ENCODE measurements at places on chromosomes 3 and 15.

GRCh38 chr3:173238091-173238490 lies 97.1 kb upstream of the SPATA16 start:
- DNase-seq: no peak

- DNase-seq: no peak
These were observed 52.0 kb upstream of the CORO2B start for GRCh38 chr15:68526784-68527183.

DNA sequence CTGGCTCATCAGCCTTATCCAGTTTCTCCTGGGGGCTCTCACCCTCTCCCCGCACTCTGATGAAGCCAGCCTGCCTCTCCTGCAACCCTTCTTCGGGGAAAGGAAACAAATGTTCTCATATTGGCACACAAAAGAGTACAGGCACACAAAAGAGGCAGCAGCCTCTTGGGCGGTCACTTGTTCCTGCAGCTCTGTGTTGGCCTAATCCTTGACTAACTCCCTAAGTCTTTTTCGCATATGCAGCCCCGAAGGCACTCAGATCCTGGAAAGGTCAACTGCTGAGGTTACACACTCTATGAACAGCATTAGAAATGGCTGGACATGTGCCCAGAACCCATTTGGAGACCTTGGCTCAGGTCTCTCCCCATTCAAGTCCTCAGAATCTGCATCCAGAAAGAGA lies 7.4 kb upstream of the CAMP start:
- DNase-seq: no peak

GRCh38 chr15:100339999-100340398 lies 1.8 kb downstream of the ADAMTS17 start:
- no peak for DNase-seq

DNA sequence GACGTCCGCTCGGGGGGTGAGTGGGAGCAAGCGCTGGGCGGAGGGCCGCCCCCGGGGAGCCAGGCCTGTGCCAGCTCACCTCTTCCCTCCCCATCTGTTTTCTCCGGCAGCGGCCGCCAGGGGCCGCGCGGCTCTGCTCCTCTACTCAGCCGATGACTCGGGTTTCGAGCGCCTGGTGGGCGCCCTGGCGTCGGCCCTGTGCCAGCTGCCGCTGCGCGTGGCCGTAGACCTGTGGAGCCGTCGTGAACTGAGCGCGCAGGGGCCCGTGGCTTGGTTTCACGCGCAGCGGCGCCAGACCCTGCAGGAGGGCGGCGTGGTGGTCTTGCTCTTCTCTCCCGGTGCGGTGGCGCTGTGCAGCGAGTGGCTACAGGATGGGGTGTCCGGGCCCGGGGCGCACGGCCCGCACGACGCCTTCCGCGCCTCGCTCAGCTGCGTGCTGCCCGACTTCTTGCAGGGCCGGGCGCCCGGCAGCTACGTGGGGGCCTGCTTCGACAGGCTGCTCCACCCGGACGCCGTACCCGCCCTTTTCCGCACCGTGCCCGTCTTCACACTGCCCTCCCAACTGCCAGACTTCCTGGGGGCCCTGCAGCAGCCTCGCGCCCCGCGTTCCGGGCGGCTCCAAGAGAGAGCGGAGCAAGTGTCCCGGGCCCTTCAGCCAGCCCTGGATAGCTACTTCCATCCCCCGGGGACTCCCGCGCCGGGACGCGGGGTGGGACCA lies 632 bp upstream of the CRELD1 start:
- DNase-seq: peak; percentile 83

DNA sequence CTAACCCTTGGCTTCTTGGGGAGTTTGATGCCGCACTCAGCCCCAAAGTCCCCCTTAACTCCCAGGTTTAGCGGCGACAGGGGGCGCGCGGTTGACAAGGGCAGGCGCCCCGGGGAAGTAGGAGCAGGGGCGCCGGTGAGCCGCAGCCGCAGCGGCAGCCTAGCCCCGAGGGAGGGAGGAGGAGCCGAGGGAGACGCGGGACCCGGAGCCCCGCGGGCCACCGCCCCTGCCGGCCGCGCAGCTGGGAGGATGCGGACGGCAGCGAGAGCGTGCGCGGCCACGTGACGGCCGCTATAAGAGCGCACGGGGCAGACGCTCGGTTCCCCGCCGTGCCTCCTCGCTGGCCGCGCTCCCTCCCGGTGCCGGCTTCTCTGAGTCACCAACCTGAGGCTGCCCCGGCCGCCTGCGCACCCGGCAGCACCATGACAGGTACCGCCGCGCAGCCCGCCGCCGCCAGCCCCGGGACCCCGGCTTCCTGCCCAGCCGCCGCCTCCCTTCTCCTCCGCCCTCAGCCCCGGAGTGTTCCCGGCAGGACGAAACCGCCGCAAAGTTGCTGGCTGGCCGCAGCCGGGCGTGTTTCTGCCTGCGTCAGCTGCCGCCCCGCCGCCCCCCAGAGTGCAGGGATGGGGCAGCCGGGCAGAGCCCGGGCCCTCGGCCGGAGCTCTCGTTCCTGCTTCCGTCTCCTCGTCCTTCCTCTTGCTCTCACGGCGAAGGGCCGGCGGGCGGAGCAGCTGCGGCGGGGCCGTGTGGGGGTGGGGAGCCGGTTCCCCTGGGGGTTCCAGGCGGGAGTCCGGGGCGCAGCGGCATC lies at the start of gene GYG1:
Gene GYG1, plus strand, starts transcription at position 322 of the 808 bp plus-strand sequence. Its CDS starts 101 bp downstream, at position 423.
- DNase-seq: peak; percentile 89

GRCh38 chr15:95025924-95026728 lies 794.8 kb downstream of the MCTP2 start:
- peak; percentile 42 for DNase-seq

DNA sequence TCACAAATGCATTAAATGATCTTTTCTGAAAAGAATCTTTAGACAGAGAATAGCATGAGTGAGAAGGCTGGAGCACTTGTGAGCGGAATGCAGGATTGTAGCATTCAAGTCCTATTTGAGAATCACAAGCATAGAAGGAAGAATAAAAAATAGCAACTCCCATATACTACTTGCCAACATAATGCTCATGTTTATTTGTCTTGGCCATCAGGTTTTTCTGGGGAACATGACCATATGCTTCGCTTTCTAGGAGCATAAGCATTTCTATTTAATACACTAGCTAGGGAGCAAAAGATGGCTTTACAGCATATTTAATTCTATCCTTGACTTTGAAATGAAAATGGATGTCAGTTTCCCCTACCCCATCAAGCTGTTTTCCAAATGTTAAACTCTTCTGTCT lies 170.3 kb upstream of the MITF start:
- no peak for DNase-seq

DNA sequence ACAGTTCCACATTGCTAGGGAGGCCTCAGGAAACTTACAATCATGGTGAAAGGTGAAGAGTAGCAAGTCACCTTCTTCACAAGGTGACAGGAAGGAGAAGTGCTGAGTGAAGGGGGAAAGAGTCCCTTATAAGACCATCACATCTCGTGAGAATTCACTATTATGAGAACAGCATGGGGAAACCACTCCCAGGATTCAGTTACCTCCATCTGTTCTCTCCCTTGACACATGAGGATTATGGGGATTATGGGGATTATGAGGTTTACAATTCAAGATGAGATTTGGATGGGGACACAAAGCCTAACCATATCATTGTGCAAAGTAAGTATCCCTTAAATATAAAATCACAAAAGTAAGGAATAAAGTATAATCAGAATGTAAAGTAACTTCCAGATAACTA lies 375.9 kb upstream of the NAALADL2 start:
- no peak for DNase-seq

DNA sequence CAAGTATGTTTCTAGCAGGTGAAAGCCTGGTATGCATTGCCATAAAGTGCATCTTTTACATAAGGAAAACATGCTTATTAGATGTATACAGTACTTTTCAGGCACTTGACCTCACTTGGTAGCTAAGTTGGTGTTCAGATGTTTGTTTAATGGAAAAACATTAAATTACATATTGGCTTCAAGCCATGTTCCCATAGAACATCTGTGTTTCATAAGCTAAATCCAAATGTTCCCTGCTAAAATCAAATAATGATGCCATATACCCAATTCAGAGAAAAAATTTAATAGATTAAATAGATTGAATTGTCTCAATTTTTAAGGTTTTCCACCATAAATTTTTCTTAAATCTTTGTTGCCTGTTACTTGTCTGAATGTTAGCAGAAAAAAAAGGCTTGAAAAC lies 19.1 kb upstream of the RPL22L1 start:
- no peak for DNase-seq

GRCh38 chr3:121436641-121437040 lies 109.1 kb downstream of the POLQ start:
- DNase-seq: peak; percentile 56

GRCh38 chr15:39247574-39247973 lies 333.3 kb upstream of the THBS1 start:
- DNase-seq: no peak

- DNase-seq: no peak
These were observed 57.0 kb downstream of the ARHGEF26 start for GRCh38 chr3:154178172-154178571.

- no peak for DNase-seq
These were observed 308.9 kb downstream of the CTNNB1 start for GRCh38 chr3:41508063-41508696.

GRCh38 chr3:73315706-73316105 lies 254.2 kb downstream of the EBLN2 start:
- no peak for DNase-seq

DNA sequence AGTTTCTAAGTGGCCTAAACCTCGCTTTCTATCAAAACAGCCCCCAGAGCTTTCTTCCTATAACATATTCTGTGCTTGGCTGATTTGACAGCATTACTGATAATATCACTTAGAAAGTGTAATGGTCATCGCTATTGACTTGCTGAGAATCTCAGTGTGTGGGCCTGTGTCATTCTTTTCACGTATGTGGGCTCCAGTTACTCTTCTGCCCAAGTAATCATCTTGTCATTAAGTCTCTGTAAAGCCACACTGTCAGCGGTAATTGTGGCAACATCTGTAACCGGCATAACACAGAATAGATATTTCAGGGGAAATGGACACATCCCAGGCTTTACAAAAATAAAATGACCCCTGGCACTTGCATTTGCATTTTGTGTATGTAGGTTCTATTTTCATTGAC lies 313.6 kb upstream of the LMCD1 start:
- DNase-seq: no peak

- no peak for DNase-seq
These were observed 35.4 kb upstream of the TRIM71 start for GRCh38 chr3:32782407-32782806.

- no peak for DNase-seq
These were observed 28.2 kb downstream of the SLCO3A1 start for GRCh38 chr15:91881569-91882297.

- DNase-seq: no peak
These were observed 45.2 kb upstream of the FILIP1L start for GRCh38 chr3:100159331-100160153.

- peak; percentile 39 for DNase-seq
These were observed 57.4 kb upstream of the STXBP5L start for GRCh38 chr3:120850381-120851295.

DNA sequence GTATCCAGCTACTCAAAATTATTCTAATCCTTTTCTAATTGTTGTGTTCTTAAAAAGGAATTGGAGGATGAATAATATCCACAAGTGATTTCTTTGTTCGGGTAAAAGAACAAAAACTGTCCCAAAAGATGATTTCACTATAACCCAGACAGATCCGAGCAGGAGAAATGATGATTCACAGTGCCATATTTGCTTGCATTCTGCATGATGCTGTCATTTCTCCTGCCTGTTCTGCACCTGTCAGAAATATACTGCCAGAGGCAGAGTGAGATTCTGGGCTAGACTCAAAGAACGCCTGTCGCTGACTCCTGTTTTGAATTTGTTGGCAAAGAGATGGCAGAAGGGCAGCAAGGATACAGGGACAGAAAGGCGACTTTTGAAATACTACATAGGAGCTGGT lies 34.7 kb upstream of the SLC24A5 start:
- DNase-seq: no peak

DNA sequence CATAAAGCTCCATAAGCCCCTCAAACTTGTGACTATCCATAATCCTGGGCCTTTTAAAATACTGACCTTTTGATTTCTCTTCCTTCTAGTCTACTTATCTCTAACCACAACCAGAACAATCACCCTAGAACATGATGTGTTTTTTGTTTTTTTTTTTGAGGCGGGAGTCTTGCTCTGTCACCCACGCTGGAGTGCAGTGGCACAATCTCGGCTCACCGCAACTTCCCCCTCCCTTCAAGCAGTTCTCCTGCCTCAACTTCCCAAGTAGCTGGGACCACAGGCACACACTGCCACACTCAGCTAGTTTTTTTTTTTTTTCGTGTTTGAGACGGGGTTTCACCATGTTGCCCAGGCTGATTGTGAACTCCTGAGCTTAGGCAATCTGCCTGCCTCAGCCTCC lies 25.1 kb downstream of the VPS39 start:
- DNase-seq: no peak

DNA sequence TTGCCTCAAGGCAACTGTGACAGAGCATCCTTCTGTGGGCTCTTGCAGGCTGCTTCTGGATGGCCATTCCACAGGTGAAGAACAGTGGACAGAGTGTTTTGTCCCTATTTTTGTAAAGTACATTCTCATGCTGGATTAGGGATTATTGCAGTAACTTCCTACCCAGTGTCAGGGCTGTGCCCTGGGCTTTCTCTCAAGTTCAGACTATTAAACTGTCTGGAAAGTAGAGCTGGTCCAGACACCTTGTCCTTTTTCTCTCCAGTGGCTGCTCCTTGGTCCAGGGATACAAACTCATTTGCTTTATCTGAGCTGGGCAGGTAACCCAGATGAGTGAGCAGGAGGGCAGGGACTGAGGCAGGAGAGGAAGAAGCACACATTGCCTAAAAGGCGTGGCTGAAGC lies 37.4 kb upstream of the AGBL1 start:
- DNase-seq: no peak

DNA sequence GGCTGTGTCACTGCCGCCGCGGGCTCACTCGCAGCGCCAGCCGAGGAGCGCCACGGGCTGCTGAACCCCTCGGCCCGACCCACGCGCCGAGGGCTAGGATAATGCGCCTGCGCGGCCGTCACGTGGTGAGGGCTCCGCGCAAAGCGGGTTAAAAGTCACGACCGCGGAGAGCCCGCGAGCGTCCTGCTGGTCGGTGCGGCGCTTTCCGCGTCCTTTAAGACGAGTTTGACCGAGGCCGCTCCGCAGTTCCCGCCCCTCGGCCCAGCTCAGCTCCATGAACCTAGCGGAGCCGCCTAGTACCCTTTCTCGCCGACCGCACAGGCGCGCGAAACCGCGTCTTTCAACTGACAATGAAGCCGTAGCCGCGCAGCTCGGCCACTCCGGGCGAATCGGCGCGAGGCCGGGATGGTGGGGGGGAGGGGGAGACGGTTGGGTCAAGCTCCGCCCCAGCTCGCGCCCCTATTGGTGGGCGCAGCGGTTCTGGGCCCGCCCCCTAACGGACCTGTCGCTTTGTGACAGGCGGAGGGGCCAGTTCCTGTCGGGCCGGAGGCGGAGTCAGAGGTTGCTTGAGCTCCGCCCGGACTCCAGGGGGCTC lies 636 bp upstream of the STT3B start:
- DNase-seq: peak; percentile 94

GRCh38 chr3:52277071-52277964 lies 1.1 kb downstream of the WDR82 start:
- peak; percentile 79 for DNase-seq

GRCh38 chr15:58593870-58594269 lies 155.6 kb downstream of the ADAM10 start:
- no peak for DNase-seq
